ENCODE measurements at places on chromosomes 11 and 22.

- DNase-seq: peak; percentile 90
These were observed 1.5 kb downstream of the CASTOR1 start for GRCh38 chr22:30287648-30288418.

DNA sequence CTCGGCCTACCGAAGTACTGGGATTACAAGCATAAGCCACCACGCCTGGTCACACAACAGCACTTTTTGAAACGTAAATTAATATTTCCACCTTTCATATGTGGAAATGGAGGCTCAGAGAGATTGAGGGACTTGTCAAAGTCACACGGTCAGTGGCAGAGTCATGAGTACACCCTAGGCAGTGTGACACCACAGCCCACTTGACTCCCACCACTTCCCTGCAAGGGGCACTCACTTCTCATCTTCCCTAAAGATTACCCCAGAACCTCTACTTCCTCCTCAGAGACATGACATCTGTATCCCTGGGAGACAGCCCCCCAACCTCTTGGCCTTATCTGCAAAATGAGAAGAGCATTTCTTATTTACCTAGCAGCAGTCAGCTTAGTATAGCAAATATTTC, 16.5 kb upstream of the MYOD1 start:
- no peak for DNase-seq

GRCh38 chr22:45120931-45121330, 42.8 kb upstream of the NUP50 start:
- DNase-seq: no peak

DNA sequence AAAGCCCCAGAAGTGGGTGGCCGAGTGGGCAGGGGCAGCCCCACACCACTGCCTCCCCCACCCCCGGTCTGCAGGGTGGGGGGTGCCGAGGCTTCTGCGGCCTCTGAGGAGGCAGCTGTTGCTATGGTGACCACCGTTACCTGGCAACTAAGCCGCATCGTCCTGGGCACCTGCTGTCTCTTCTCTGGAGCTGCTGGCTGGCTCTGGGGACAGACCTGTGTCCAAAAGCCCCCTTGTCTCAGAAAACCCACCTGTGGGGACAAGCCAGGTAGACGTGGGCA, 79.9 kb upstream of the PRR5 start:
- DNase-seq: peak; percentile 54

- peak; percentile 78 for DNase-seq
These were observed 106.8 kb downstream of the ABTB2 start for GRCh38 chr11:34250732-34251588.

DNA sequence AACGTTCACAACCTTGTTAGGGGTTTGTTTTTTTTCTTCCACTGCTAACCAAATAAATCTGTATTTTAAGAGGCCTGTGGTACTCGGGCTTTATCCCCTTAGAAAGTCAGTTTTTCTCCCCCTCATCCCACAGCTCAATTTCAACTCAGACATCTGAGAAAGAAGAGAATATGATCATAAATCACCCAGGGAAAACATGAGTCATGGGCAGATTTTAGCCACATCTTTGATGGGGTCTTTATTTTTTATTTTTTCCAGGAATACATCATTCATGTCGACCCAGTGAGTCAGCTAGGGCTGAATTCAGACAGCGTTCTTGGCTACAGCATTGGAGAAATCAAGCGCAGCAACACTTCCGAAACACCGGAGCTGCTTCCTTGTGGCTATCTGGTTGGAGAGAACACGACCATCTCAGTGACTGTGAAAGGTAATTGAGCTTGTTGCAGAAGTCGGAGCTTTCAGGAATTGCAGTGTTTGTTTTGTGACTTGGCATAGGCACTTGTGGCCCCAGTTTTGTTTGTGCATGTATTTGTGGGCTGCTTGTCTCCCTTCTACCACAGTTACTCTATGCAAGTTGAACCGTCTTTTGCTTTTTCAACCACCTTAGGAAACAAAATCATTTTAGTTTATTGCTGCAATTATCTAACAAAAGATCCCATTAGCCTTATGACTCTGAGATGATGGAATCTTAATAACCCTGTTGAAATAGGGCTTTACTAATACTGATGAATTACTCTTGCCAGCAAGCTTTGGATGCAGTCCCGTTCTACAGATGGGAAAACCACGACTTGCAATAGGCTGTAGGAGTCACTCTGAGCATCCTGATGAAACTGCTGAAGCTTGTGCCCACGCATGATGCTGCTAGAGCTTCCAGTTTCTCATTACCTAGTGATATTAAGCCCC, 62.7 kb downstream of the DBX1 start:
- DNase-seq: no peak
